ENCODE measurements at places on chromosomes 2 and 18.
A peak's percentile ranks its signal among the peaks of the same experiment; 100 is the strongest.

GRCh38 chr2:151021747-151022452 is 239.8 kb downstream of the RBM43 start:
- no peak for DNase-seq

DNA sequence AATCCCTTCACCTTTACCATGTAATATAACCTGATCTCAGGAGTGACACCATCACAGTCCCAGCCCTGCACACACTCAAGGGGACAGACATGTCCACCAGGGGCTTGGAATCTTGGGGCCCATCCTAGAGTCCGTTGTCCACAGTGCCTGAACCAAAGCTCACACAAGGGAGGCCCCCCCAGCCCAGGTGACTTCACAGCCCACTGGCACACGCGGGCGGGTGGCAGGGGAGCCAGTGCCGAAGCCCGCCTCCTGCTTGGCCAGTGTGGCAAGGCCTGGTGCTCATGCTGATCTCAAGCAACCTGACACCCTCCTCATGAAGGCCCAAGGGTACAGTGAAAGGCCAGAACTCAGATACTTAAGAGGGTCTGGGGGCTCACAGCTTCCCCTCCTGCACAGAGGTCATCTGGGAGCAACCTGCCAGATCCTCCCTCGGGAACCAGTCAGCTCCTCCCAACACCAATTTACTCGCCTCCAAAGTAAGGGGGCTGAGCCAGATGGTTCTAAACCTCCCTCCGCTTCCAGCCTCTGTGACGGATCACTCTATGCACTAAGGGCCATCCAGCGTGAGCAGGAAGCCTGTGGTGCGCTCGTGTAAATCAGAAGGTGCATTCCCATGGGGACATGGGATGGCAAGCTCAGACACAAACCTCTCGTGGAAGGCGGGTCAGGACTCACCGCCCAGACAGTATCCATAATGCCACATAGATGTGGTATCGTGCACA is 3.2 kb upstream of the RAB17 start:
- DNase-seq = no peak

- peak; percentile 21 for DNase-seq
Measured at GRCh38 chr2:70643715-70644114, 90.1 kb upstream of the TGFA start.

- no peak for DNase-seq
Measured at GRCh38 chr2:28250006-28250405, 142.7 kb upstream of the FOSL2 start.

DNA sequence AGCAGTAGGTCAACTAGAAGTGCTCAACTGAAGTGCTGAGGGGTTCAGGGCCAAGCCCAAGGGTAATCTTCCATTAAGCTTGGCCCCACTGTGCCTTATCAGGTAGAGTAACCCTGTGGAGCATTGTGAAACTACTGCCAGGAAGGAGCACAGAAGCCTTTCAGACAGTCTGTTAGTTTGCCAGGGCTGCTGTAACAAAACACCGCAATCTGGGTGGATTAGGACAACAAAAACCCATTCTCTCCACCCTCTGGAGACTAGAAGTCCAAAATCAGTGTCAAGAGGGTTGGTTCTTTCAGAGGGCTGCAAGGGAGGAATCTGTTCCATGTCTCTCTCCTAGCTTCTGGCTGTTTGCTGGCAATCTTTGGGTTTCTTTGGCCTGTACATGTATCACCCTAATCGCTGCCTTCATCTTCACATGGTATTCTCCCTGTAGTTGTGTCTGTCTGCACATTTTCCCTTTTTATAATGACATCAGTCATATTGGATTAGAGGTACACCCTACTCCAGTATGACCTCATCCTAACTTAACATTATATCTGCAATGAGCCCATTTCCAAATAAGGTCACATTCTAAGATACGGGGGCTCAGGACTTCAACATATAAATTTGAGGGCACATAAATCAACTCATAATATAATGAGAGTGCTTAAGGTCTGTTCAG is 21.2 kb downstream of the VIT start:
- no peak for DNase-seq

DNA sequence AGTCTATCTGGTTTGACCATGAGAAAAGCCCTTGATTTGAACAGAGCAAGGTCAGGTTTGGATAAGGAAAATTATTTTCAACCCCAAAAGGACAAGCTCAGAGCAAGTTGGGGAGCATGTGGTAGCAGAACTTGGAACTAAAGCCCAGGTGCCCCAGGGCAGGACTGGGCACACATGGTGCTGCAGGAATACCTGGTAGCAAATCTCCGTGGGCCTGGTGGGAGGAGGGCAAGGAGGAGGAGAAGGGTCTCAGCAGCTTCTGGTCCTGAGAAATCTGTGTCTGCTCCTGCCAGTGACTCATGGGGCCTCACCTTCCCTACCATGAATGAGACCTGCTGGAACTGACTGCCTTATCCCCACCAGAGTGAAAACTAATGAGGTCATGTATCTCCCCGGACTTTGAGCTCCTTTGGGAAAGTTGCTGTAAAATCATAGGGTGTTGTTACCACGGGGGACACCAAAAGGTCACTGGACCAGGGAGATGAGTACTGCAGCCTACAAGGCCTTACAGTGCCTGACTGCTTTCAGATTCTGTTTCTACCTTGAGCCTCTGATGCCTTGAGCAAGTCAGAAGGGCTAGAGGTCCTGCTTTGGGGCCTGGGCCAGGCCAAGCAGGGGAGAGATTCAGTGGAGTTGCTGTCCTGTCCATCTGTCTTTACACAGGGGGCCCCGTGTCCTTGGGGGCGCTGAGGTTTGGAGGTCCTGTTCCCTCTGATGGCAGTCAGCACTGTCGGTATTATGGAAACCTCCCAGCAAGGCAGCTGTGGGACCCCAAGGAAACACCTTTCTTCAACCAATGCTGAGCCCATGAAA is 304.0 kb downstream of the MYCN start:
- DNase-seq = no peak

DNA sequence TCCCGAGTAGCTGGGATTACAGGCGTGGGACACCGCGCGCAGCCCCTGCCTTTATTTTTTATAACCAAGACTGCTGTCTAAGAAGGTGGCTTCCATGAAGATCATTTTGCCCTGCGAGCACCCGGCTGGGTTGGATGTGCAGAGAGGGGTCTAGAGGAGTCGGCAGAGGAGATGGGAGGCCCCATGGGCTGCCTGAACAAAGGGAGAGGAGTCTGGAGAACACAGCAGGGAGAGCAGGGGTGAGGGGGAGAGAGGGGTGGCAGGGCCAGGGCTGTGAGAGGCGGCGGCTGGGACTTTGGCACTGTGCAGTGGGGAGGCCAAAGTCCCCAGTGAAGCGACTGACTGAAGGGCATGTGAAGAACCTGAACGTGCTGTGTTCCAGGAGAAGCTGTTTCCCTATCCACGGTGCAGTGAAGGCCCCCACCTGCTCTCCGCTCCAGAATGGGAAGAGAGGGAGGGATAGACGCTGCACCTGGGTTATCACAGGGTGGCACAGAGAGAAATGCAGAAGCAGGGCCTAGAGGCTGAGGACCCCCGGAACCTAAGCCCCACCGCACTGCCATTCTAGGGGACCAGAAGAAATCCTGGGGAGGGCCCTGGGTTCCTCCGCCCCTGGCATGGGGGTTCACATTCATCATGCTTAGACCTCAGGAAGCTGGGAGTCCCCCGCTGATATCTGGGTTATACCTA is 24.8 kb upstream of the FOSL2 start:
- DNase-seq = no peak

DNA sequence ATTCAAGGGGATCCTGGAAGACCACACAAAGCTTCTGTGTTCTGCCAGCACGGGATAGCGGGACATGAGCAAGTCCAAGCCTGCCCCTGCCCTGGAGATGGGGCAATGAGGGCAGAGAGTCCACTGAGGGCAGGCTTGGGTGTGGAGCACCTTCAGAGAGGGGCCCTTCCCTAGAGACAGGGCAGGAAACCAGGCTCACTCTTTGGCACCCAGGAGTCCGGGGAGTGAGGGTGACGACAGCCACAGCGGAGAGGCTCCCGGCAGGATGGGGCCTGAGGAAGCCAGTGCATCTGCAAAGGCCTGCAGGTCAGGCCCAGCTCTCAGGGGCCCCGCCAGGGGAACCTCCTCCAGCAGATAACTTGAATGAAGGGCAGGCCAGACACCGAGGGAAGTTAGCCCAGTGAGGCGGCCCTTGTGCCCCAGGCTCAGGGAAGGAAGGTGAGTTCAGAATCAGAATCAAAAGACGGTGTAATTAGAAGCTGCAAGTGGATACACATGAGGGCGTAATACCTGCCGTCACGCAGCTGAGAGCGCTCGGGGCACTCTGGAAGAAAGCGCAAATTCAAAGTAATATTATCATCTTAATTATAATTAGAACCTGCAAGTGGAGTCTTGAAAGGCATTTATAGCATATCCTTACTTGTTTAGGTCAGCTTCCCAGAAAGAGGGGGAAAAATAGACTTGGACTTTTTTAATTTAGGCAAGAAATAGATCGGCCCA is 142.6 kb upstream of the LGALSL start:
- no peak for DNase-seq

DNA sequence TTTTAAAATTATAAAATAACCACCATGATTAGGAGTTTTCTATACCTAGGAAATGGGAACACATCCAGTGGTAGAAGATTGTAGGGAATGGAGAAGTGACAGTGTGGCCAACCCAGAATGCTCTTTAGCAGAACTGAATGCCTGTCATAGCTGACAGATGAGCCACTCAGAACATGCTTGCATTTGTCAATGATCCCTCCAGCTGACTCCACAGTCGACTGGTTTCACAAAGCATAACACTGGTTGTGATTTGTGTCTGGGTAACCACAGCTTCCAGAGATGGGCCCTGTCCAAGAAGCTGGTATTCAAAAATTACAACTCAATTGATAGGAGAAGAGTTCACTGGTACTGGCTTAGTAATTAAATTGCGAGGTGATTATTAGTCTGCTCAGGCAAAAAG is 9.0 kb upstream of the CTIF start:
- no peak for DNase-seq

DNA sequence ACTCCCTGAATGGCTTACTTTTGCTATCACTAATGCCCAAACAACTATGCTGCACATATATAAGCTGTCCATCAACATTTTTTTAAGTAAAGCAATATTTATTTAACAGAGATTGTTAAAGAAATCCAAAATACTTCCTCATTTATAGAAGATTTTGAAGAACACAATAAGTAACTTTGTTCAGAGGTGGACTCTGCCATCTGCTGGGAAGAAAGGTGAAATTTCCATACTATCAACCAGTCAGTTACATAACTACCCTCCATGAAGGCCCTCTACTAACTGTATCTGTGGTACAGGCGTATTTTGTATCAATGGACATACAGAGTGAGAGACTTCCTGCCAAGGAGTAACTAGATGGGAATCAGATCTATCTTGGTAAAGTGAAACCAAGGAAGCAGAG is 106.0 kb downstream of the DTNB start:
- no peak for DNase-seq

DNA sequence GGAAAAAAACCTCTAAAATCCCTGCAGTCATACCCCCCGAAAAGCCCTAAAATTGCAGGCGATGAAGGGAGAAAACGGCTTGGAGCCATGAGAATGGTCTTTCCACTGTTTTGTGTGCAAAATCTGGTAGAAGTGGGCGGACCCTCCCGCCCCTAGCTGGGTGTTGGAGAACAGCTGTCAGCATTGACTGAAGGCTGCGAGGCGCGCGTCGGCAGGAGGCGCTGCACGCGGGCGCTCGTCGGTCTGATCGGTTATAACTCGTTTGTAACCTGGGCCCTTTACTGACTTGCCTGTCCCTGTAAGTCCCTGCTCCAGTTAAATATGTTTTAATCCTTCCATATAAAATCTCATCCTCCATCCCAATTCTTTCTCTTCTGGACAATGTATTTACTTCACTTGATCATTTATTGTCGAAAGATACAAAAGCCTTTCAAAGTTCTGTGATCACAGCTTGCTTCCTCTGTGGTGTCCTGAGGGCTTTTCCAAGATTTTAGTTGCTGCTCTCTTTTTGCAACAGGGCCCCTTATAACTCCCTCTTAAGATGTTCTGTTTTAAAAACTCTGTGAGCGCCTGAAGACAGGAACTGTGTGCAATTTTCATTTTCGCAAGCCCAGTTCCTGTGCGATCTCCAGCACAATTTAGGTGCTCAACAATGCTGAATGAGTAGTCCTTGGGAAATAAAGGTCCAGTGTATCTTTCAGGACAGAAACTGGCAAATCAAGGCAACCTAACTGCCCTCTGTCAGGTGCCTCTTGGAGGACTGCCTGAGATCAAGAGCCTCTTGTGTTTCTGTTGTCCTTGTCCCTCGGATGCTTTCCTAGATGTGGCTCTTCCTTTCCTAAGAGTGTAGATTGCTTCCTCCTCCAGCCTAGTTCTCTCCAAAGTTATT is 918 bp upstream of the HNRNPLL start:
- DNase-seq = peak; percentile 89

GRCh38 chr2:70906439-70907005 is 29.2 kb upstream of the ATP6V1B1 start:
- DNase-seq = no peak

- DNase-seq = no peak
Measured at GRCh38 chr18:74480149-74480651, 16.0 kb upstream of the CNDP2 start.

DNA sequence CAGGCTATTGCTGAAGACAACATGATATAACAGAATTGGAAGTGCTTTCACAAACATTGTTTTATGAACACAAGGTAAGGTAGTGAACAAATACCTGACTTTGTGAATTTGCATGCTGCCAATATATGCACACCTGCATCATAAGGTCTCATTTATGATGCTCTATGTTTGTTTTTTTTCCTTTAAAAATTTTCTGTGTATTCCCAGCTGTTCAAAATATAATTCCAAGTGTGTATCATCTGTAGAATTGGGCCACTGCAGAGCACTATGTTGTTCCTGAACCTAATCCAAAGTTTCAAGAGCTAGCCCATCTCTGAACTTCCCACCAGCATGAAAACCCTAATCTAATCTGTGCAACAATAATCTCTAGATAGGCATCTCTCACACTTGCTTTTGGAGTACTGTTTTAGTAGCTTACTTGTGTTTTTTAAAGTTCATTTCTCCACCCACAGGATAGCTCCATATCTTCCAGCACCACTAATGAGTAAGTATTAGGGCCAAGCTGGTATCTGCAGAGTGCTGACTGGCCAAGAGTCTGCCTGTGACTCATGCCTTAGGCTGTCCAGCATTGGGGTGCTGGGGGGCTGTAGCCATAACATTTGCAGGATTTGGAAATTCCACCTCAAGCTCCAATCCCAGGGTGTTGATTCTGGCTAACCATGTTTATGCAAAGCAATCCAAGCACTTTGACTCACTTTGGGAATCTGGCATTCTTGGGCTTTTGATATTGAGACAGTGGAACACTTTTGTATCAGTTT is 208.2 kb upstream of the REV1 start:
- no peak for DNase-seq

GRCh38 chr2:57542081-57542480 is 504.5 kb upstream of the VRK2 start:
- no peak for DNase-seq

DNA sequence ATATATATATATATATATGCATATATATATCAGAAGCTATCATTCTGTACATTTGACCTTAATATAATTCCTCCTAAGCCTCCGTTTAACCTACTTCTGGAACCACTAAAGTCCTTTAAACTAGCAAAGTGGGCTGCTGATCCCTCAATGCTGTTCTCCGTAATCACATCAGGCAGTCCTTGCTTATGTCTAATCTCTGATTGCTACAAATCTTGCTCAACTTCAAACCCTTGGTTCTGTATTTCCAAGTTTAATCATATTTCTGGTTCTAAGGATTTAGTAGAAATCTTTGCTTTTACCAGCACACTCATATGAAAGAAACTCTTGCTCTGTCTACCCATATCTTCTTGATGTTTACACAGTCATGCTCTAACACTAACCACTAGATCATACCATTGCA is 91.5 kb upstream of the GALNT13 start:
- no peak for DNase-seq
